ENCODE measurements at places on chromosomes 3 and 15.

DNA sequence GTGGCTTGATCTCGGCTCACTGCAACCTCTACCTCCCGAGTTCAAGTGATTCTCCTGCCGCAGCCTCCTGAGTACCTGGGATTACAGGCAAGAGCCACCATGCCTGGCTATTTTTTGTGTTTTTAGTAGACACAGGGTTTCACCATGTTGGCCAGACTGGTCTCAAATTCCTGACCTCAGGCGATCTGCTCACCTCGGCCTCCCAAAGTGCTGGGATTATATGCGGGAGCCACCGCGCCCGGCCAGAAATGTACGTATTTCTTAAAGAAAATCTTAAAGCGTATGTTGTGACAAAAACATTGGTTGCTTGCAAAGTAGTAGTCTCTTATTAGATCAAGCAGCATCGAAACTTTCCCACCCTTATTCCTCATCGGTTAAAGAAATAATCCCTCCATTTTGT lies 748.9 kb upstream of the NR2F2 start:
- no peak for DNase-seq

- DNase-seq = no peak
These were observed 25.4 kb downstream of the CYP19A1 start for GRCh38 chr15:51313074-51313393.

- no peak for DNase-seq
These were observed 88.0 kb downstream of the OSBPL10 start for GRCh38 chr3:31892916-31893573.

DNA sequence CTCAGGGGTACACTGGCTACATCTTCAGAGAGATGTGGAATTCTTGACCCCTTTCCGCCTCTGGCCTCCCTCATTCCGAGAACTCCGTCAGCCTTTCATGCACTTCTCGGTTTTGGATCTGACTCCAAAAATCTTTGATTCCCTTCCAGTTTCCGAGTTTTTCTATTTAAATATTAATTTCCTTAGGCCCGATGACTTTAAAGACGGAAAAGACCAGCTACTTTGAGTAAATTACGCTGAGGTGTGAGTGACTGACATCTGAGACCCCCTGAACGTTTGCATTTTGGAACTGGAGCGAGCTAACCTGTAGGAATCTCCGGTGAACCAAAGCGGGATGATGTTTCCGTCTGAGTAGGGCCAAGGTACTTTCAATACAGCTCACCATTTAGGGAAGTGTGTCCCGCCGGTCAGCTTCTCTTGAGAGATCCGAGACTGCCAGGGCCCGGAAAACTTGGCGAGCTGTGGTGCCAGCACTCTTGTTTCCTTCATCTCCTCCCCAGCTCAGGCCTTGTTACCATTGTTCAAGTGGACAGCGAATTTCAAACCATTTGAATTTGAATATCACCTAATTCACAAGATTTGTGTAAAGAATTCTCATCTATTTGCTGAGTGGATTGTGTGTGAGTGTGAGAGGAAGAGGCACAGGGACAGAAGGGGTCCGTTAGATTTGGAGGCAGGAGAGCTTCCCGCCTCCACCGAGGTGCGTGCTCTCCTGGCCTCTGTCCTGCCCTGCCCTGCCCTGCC lies 5.4 kb downstream of the SOX14 start:
- no peak for DNase-seq

DNA sequence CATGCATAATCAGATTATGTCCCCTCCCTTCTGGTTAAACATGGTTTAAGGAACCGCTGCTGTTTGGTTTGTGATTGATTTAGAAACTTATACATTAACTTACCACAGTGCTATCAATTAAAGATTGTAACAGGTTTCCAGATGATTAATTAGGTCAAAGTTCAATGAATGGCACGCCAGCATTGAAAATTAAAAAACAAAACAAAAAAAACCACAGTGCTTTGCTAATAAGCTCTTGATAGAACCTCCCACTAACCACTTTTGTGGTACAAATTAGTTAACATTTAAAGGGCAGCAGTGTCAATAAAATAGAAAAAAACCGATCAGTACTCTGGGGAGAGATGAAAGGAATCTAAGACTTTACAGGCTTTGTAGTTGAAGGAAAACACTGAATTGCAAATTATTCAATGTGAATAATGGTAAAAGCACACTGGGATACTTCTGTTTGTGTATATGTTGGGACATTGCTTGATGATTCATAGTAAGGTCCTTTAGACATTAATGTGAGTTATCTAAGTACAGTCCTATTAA lies 7.6 kb upstream of the C3orf38 start:
- DNase-seq = no peak

Data from activated CD4-positive, alpha-beta T cell treated with anti-CD3 and anti-CD28 coated beads, Interleukin-2, amount 50 U/mL, for 4 hours (primary cell).